T-helper 9 cell (primary cell): ENCODE measurements at places on chromosomes 6 and 20.

DNA sequence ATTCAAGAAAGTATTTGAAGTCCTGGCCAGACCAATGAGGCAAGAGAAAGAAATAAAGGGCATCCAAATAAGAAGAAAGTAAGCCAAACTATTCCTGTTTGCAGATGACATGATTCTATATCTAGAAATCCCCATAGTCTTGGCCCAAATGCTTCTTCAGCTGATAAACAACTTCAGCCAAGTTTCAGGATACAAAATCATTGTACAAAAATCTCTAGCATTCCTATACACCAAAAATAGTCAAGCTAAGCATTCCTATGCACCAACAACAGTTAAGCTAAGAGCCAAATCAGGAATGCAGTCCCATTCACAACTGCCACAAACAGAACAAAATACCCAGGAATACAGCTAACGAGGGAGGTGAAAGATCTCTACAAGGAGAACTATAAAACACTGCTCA is 60.1 kb upstream of the PHIP start:
- no peak for DNase-seq

DNA sequence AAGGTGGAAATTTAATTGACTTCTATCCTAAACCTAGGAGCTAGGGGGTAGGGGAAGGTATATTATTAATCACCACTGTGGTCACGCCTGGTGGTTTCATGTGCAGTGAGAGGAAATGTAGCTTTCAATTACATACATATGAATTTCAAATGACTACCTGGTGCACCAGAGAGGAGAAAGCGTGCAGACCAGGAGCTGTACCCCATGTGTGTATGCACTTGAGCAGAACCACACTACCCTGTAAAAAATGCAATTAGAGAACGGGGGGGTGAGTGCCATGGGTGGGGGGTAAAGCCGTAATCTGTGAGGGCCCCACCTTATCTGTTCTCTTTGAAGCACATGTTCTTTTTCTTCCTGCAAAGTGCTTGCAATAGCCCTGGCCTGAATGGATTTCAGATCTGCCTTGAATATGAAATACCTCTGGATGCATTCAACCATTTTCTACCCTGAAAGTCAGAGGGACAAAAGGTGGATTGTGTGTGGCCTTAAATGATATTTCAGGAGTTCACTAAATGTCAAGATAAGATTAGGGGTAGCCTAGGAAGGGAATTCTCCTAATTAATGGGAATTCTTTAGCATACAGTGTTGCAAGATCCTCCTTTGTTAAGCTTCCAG is 30.9 kb upstream of the EDN3 start:
- no peak for DNase-seq

DNA sequence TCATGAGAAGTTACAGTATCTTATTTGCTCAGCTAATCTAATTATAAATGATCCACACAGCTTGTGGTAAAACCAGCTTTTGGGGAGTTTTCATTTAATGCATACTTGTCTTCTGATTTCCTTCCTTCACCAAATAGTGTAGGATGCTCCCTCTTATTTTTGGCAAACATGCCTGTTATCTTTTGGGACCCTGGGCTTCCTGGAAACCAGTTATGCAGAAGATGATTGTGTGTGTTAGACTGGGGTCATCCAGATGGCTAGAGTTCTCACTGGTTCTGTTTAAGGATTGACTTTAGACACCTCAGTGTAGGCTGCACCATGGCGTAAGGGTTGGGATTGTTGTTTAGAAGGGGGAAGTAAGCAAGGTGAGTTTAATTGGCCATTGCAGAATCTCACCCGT is 61.3 kb downstream of the PTPN1 start:
- DNase-seq = no peak

GRCh38 chr20:39623584-39624234 is 661.6 kb downstream of the DHX35 start:
- no peak for DNase-seq

- DNase-seq = no peak
Measured at GRCh38 chr6:3797231-3798054, 45.9 kb upstream of the PXDC1 start.

DNA sequence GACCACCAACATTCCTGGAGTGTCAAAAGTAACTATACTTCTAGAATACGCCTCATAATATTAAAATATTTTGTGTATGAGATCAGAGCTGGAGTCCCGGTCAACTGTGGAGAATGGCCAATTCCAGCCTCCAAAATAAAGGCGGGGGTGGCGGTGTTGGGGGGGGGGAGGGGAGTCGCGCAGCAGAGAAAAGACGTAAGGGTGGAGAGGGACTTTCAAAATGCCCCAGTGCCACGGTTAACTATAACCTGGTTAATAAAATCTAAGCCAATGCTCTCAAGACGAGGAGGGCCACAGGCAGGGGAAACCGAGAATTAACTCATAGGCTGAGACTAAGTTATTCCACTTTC is 1.3 kb downstream of the NUP153 start:
- DNase-seq = no peak

DNA sequence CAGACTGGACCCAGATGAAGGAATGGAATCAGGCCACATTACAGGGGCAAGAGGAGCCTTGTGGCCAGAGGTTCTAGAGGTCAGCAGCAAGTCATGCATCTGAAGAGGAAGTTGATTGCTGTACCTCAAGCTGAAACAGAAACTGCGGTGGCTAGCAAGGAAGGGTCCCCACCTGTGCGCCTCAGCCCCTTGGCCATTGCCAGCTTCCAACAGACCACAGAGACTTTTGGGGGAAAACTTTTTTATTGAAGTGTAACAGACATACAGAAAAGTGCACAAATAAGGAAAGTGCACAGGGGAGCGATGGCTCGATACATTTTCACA is 26.8 kb upstream of the SLC9A8 start:
- no peak for DNase-seq
